ENCODE measurements at places on chromosomes 2 and 18. TPM values are rescaled to one million over a fixed set of nuclear protein-coding genes. Genes with fewer than 3 reads are reported as not detected.

- no peak overlapping the region for H3K27ac ChIP-seq
- no peak overlapping the region for H3K4me3 ChIP-seq
- DNase-seq = no peak
- H3K27me3 ChIP-seq = no peaks in the 10 kb centered on the region
Measured at GRCh38 chr2:142642650-142643049, 234.8 kb upstream of the KYNU start.

- H3K27ac ChIP-seq = no peak overlapping the region
- H3K36me3 ChIP-seq = no peaks in the 10 kb centered on the region
- H3K27me3 ChIP-seq = peaks cover 14% of the 10 kb centered on the region
- peaks cover 24% of the 10 kb centered on the region for H3K4me1 ChIP-seq
- peak overlapping the region; percentile 14 for H3K4me3 ChIP-seq
- DNase-seq = peak; percentile 60
Measured at GRCh38 chr2:232521959-232522622, 1.9 kb downstream of the PRSS56 start.

GRCh38 chr2:63667132-63667700 is 78.5 kb downstream of the MDH1 start:
- H3K4me3 ChIP-seq = no peak overlapping the region
- DNase-seq = no peak
- peaks cover 3% of the 10 kb centered on the region for H3K27me3 ChIP-seq
- no peak overlapping the region for H3K27ac ChIP-seq
- no peaks in the 10 kb centered on the region for H3K4me1 ChIP-seq

GRCh38 chr2:10229462-10230099 is 73.1 kb upstream of the HPCAL1 start:
- H3K4me1 ChIP-seq = no peaks in the 10 kb centered on the region
- no peaks in the 10 kb centered on the region for H3K27me3 ChIP-seq
- H3K4me3 ChIP-seq = no peak overlapping the region
- no peaks in the 10 kb centered on the region for H3K36me3 ChIP-seq

- H3K4me3 ChIP-seq = no peak overlapping the region
- no peak for DNase-seq
Measured at GRCh38 chr2:229708335-229708734, 6.0 kb downstream of the DNER start.

Gene CGREF1
- total RNA-seq = not detected

- peaks cover 19% of the 10 kb centered on the region for H3K36me3 ChIP-seq
- no peaks in the 10 kb centered on the region for H3K4me1 ChIP-seq
- no peak overlapping the region for H3K27ac ChIP-seq
- no peak overlapping the region for H3K4me3 ChIP-seq
- DNase-seq = no peak
Measured at GRCh38 chr2:121376535-121377250, 91.7 kb upstream of the TFCP2L1 start.

Gene PKDCC
- total RNA-seq = not detected

Gene IL36G
- total RNA-seq = not detected

DNA sequence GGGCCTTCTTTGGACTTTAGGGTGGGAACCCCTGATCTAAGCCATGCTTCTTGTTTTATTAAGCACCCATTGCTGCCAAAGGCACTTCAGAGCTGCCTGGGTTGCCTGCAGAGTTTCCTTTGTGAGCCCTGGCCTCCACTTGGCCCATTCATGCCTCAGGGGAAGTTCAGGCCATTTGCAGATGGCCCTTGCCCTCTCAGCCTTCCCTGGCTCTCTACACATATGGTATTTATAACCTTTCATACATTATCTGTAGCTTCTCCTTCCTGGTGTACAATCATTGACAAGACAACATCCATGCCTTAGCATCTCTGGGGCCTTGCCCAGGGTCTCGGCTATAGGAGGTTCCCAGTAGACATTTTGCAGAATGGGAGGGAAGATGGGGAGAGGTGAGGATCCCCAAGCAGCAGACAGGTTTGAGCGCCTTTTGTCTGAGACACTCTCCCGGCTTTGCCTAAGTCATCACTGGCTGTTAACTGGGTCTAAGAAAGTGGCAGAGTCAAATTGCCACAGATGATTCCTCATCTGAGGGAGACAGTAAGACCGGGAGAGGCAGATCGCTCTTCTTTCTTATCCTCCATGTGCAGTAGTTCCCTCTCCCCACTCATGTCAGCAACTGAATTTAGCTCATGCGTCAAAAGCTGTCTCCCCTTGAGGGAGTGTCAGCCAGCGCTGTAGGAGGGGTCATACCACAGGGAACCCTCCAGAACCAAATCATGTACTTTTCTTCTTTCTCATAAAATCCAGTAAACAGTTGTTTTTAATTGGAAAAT is 2.7 kb downstream of the EHD3 start:
- H3K27ac ChIP-seq = no peak overlapping the region
- no peaks in the 10 kb centered on the region for H3K36me3 ChIP-seq
- no peak for DNase-seq
- H3K4me1 ChIP-seq = peaks cover 22% of the 10 kb centered on the region

Gene UGT1A5
- not detected for total RNA-seq

DNA sequence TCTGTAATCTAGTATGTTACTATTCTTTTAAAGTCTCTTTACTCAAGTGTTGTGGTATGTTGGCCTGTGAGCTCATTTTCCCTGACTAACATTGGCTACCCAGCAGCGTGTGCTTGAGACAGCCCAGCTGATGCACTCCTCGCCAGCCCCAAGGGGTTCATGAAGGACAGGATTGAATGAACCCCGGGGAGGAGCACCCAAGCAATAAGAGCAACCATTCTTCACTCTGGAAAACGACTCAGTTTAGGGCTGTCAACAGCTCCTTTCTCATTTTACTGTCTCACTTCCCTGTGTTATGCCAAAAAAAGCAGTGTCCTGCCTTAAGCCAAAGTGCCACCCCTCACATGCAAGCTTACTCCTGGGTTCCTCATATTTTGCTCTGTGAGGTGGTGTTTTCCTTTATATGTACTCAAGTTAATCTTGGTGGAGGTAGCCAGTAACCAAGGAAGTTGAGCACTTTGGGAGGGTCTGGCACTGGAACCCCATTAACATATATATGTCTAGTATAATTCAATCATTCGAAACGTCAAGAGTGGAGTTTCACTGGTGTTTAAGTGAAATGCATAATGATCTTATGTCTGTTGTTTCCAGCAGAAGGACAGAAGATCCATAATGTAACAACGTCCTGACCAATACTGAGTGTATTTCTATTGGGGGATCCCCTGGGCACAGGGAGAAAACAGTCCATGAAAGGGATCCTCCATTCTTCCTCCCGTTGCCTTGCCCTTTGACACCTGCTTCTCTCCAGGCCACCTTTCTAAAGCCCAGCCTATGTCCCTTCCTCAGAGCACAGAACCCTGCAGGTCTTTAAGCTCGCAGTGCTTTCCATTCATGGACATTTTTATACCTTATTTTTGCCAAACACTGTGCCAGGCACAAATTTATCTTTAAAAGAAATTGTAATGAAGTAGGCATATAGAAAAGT is 43.2 kb downstream of the ATIC start:
- no peaks in the 10 kb centered on the region for H3K4me1 ChIP-seq
- DNase-seq = no peak
- no peak overlapping the region for H3K27ac ChIP-seq
- no peaks in the 10 kb centered on the region for H3K36me3 ChIP-seq
- no peaks in the 10 kb centered on the region for H3K27me3 ChIP-seq

DNA sequence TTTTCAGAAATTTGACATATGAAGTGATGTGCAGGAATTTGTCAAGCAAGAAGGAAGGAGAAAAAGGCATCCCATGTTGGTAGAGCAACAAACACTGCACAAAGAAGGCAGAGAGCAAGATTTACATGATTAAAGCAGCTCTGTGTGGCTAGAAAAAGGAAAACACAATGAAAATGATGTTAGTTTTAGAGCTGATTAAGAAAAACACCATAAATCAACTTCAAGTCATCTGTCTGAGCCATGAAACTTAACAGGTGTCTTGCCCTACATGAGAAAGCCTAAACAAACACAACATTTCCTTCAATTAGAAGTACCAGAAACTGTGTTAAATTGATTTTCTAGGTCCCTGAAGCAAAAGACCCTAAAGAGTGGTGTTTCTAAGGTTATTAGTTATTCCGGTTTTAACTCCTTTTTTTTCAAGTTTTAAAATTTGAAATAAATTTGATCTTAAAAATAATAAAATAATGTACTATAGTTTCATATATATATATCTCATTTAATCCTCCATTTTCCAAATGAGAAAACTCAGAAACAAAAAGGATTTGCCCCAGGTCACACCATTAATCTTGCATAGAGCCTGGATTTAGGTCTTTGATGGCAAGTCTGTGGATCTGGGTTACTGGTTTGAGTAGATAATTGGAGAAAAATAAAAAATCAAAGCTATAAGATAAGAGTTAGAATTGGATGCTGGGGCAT is 8.6 kb upstream of the DSC1 start:
- H3K4me1 ChIP-seq = no peaks in the 10 kb centered on the region
- no peak overlapping the region for H3K27ac ChIP-seq
- DNase-seq = no peak
- no peaks in the 10 kb centered on the region for H3K27me3 ChIP-seq
- no peaks in the 10 kb centered on the region for H3K36me3 ChIP-seq
- H3K4me3 ChIP-seq = no peak overlapping the region

DNA sequence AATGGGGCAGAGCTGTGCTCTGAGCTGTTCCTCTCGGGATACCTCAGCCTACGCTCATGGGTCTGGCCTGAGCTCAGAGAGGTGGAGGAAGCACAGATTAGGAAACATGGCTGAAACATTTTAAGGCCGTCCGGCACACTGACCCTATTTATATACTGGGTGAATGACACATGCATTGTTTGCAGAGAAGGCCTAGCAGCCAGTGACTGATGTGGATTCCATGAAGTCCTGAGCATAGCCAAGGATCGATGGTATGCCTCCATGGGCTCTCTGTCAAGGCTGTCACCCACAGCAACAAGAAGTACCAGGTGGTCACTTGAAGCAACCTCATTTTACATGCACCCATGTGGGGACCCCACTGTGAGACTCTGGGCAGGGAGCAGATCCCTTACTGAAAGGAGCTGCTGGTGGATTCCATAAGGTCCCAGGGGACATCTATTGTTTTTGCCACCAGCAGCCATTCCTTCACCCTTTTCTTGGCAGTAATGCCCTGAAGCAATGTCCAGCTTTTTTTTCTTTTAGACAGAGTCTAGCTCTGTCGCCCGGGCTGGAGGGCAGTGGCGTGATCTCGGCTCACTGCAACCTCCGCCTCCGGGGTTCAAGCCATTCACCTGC is 8.4 kb downstream of the PTMA start:
- H3K4me1 ChIP-seq = peaks cover 31% of the 10 kb centered on the region
- no peak overlapping the region for H3K27ac ChIP-seq
- DNase-seq = no peak
- H3K4me3 ChIP-seq = no peak overlapping the region
- H3K36me3 ChIP-seq = peaks cover 8% of the 10 kb centered on the region

Gene ATG4B
- total RNA-seq = 87.7 TPM

- H3K36me3 ChIP-seq = no peaks in the 10 kb centered on the region
- H3K4me3 ChIP-seq = no peak overlapping the region
- no peak overlapping the region for H3K27ac ChIP-seq
- H3K27me3 ChIP-seq = no peaks in the 10 kb centered on the region
- no peak for DNase-seq
Measured at GRCh38 chr18:49022311-49023161, 71.8 kb upstream of the SMAD7 start.

GRCh38 chr2:97736608-97737330 is 23.4 kb downstream of the ZAP70 start:
- peaks cover 20% of the 10 kb centered on the region for H3K4me1 ChIP-seq
- DNase-seq = no peak
- no peak overlapping the region for H3K4me3 ChIP-seq
- no peaks in the 10 kb centered on the region for H3K27me3 ChIP-seq

DNA sequence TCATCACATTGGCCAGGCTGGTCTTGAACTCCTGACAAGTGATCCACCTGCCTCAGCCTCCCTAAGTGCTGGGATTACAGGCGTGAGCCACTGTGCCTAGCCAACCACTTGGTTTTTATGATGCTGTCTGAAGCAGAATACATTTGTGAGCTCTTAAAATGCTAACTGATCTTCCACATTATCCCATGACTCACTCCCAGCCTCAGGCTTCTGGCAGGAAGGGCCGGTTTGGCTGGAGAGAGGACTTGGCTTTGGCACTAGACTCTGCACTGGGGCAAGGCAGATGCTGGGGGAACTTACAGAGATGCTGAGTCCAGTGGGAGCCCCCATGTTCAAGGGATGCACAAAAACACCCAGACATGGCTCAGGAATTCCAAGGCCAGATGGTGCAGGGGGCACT is 40.5 kb upstream of the SH3BP4 start:
- H3K4me1 ChIP-seq = no peaks in the 10 kb centered on the region
- H3K36me3 ChIP-seq = no peaks in the 10 kb centered on the region
- H3K27me3 ChIP-seq = no peaks in the 10 kb centered on the region
- H3K27ac ChIP-seq = no peak overlapping the region
- DNase-seq = no peak
- H3K4me3 ChIP-seq = no peak overlapping the region

Gene NEMP2
- total RNA-seq = 21.2 TPM

Gene PIEZO2
- not detected for total RNA-seq

DNA sequence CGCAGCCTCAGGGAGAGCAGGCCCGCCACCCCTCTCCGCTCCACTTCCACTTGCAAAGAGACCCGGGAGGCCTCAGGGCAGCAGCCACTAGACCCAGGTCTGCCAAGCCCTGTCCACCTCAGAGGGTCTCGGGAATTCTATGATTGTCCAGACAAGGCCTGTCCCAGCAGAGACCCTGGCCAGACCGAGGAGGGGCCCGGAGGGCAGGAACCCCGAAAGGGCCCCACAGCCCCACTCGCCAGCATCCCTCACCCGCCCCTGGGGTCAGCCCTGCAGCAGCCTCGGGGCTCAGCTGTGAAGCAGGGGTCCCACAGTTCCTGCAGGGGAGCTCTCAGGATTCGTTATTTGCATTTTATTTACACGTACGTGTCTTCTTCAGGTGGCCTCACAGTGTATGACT is 269.5 kb downstream of the EIPR1 start:
- H3K4me1 ChIP-seq = no peaks in the 10 kb centered on the region
